Fibroblast of skin of scalp (primary cell): ENCODE measurements at places on chromosomes 4 and X.

DNA sequence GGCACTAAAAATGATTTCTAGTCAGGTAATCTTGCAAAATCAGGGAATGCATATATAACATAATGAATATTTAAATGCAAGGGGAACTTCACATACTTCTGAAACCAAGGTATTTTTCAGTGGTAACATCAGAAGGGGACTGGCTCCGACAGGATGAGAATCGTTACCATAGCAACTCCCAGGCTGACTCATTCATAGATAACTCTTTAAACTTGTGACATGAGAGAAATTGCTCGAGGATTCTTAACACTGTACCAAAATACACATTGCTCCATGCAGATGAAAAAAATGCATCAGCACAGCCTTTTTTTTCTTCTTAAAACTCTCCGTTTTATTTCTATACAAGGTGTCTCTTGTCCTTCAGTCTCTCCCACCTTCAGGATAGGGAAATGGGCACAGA, 114.3 kb downstream of the GABRB1 start:
- DNase-seq = peak; percentile 63

GRCh38 chrX:111567542-111568255, 56.3 kb downstream of the SERTM2 start:
- no peak for DNase-seq

- no peak for DNase-seq
Observed at GRCh38 chr4:40829586-40829985, 79.8 kb downstream of the NSUN7 start.

- DNase-seq = no peak
Observed at GRCh38 chr4:28548594-28548993, 1688.0 kb downstream of the STIM2 start.

GRCh38 chr4:107888237-107888636, 43.1 kb upstream of the CYP2U1 start:
- no peak for DNase-seq

DNA sequence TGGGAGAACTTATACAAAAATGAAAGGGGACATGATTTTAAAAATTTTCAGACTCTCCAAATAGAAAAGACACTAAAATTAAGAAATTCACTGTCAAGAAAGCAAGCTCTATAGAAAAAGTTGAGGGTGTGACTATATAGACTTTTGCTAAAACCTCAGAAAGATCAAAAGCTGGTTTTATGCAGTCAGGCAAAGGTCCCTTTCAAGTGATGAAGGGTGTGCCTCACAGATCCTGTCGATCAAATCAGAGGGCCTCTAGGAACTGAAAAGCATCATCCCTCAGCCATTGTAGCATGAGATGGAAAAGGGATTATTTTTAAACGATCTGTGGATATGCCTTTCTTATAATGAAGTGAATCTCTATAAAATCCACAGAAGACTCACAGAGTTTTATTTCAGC, 116.5 kb downstream of the FAM13A start:
- DNase-seq = no peak

DNA sequence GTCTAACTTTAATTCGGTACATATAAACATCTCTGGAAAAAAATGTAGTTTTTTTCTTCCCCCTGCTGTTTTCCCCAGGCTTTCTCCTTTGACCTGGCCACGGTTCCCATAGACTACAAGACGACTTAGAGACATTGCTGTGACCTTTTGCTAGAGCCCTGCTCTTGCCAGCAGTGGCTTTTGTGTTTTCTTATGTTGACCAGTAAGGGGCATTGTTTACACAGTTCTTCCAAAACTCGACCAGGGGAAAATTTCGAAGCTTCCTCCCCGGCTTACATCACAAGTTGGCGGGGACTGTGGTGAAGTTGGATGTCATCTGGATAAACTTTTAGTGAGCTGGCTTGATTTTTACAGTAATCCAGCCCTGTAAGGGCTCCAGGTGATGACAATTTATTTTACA, 9.3 kb downstream of the CCDC160 start:
- no peak for DNase-seq

DNA sequence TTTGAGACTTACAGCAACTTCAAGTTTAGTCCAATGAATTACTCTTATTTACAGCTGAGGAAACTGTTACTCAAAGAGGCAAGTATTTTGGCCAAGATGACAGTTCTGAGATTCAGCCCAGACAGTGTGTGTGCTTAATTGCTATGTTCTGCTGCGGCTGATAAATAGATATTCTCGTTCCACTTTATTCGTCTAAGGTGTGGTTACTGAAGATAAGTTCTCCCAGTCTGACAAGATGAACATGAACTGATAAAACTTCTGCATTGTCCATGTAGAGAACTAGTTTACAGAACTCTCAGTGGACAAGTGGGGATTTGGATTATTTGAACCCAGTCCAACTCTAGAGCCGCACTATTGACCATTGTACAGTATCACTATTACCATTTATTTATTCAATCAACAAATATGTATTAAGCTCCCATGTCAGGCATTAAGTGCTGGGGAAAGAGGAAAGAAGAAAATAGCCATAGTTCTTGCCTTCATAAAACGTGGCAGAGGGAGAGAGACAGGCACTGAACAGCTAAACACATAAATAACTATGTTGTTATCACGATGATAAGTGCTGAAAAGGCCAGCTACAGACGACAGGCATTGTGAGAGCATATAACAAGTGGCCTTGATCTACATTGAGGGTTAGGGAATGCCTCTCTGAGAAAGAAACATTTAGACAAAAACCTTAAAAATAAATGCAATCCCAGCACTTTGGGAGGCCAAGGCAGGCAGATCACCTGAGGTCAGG, 4.0 kb upstream of the DHX15 start:
- no peak for DNase-seq
